ENCODE measurements at places on chromosomes 2 and 18.
A peak's percentile ranks its signal among the peaks of the same experiment; 100 is the strongest.

GRCh38 chr18:3560755-3561154 lies 110.8 kb downstream of the TGIF1 start:
- no peak for DNase-seq
- H3K4me1 ChIP-seq: no peaks in the 10 kb centered on the region
- H3K36me3 ChIP-seq: no peaks in the 10 kb centered on the region
- no peak overlapping the region for H3K4me3 ChIP-seq

GRCh38 chr2:85888020-85888683 lies 638 bp downstream of the ST3GAL5 start:
- no peaks in the 10 kb centered on the region for H3K36me3 ChIP-seq
- H3K4me1 ChIP-seq: peaks cover 15% of the 10 kb centered on the region
- H3K4me3 ChIP-seq: peak overlapping the region; percentile 53
- no peak for DNase-seq
- H3K27me3 ChIP-seq: peaks cover 15% of the 10 kb centered on the region
- H3K27ac ChIP-seq: peak overlapping the region; percentile 20

DNA sequence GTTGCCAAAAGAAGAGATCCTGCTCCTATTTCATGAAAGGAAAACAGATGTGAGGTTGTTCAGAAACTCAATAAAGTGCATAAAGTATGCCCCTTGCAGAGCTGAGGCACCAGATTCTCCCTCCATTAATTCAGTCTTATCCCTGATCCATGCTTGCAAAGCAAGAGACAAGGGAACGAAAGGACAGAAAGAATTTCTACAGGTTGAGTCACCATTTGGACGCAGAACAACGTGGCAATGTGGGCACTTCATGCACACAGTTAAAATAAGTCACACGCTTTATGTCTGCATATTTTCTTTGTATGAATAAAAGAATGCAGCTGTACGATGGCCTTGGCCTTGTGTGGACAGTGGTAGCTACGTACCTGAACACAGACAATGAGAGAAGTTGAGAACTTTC lies 321.7 kb upstream of the REV1 start:
- no peak for DNase-seq
- H3K27me3 ChIP-seq: peaks cover 2% of the 10 kb centered on the region
- H3K27ac ChIP-seq: no peak overlapping the region
- H3K4me1 ChIP-seq: no peaks in the 10 kb centered on the region
- no peaks in the 10 kb centered on the region for H3K36me3 ChIP-seq
- no peak overlapping the region for H3K4me3 ChIP-seq

GRCh38 chr2:84492571-84492970 lies 23.7 kb upstream of the DNAH6 start:
- no peak for DNase-seq
- H3K36me3 ChIP-seq: no peaks in the 10 kb centered on the region
- H3K4me1 ChIP-seq: peaks cover 14% of the 10 kb centered on the region
